ENCODE measurements at places on chromosomes 6 and 20.

- DNase-seq: no peak
These were observed 178.8 kb upstream of the AFDN start for GRCh38 chr6:167647737-167648470.

DNA sequence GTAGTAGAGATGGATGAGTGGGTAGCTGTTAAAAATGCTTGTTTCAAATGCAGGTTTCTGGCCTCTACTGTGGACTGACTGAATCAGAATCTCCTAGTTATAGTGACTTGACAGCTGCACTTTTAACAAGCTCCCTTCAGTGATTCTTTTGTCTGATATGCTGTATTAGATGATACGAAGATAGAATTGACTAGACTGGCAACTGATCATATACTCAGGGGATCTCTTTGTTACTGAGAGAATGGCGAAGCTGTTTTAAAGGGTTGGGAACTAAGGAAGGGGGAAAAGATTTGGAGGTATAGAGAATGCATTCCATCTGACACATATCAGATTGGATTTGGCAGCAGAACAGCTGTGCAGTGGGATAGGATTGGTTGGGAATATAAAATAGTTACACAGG, 7.0 kb downstream of the ENPP4 start:
- no peak for DNase-seq

- DNase-seq: no peak
These were observed 90.2 kb downstream of the GMDS start for GRCh38 chr6:2155206-2155605.

DNA sequence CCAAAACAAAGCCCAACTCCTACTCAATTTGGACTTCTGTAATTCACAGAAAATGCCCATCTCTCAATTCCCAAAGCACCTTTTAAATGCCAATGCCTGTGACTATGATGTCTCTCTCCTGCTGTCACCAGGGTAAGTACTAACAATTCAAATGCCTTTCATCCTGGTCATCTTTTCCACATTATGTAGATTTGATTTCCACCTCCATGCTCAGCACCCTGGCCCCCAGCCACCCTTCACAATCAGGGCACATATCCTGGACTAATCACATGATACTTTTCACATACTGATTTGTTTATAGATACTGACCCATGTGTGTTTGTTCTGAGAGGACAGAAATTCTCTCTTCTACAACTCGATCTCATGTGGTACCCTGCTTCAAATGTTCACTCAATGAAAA, 236.3 kb downstream of the PTPRK start:
- DNase-seq: no peak

DNA sequence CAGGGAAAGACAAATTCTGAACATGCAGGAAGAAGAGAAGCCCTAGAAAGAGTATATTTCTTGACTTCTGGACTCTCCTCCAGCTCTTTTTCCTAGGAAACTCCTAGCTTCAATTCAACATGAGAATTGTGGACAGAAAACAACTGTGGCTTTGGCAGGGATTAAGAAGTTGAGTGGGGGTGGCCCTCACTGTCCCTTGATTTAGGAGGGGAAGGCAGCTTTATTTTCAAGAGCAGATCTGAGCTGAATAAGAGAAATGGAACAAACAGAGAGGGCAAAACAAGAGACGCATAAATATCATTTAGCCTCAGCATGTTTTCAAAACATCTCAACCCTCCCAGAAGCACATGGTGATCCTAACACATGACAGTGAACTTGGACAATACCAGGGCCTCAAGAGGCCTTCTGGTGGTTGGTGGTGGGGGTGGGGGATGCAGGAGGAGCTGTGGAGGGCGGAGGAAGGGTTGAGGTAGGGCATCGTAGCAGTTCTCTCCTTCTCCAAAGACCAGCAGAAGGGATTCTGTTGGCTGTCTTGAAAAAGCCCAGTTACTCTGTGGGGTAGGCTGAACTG, 21.1 kb upstream of the TAGAP start:
- DNase-seq: no peak

DNA sequence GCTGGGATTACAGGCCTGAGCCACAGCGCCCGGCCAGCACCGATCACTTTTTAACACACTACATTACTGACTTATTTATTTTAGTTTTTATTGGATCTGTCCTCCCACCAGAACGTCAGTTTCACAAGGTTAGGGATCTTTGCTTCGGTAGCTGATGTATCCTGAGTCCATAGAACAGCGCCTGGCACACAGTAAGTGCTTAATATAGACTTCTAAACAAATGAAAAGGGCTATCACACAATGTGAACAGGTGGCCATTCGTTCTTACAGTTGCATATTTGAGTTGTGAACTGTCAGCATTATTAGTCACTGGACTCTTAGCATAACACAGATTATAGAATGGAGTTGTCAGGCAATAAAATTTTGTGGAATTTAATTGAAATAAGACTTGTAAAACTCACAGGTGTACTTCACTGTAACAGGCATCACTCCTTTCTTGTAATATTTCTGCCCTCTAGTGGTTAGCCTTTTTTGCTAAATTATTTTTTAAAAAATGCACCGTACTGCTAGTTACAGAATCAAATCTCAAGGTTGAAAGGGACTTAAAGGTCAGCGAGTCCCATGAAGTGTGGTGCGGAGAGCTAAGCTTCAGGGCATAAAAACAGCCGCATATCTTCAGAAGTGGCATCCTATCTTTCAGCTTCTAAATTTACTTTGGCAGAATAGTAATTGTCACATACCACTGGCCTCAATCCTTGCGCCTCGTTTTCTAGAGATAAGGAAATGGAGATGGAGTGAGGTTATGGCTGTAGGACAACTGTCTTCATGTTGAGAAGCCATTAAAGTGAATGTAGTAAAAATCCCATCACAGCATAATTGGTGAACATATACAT, 3.4 kb upstream of the TBC1D7 start:
- no peak for DNase-seq

GRCh38 chr20:24790746-24791283, 158.3 kb upstream of the CST7 start:
- no peak for DNase-seq

DNA sequence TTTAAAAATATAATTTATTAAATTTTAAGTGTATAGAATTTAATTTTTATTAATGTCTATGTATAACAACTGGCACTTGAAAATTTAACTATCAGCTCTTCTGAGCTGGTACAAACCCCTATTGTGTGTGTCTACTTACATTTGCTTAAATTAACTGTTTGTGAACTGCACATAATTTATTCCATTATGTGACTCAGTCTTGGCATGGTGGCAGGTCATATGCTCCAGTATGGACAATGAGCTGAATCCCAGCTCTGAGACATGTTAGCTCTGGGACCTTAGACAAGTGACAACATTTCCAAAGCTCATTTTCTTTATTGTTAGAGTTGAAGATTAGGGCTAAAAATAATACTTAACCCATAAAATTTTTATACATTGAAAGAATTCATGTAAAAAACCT, 526.1 kb upstream of the MARCKS start:
- DNase-seq: no peak

DNA sequence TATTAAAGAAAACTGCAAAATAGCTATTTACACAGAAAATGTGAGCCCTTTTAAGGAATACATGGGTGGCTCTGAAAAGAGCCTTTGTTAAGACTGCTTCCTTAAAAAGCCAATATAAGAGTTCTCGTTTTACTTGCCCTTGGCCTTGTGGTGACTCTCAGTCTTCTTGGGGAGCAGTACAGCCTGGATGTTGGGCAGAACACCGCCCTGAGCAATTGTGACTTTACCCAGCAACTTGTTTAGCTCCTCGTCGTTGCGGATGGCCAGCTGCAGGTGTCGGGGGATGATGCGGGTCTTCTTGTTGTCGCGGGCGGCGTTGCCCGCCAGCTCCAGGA, 111.5 kb downstream of the HFE start:
- DNase-seq: no peak

- DNase-seq: no peak
These were observed 12.5 kb downstream of the PLCB1 start for GRCh38 chr20:8144282-8145245.

All from GM12891 (cell line).